ENCODE measurements at places on chromosomes 3 and 15.

- DNase-seq = no peak
Measured at GRCh38 chr3:158569794-158570193, 1.2 kb upstream of the MLF1 start.

DNA sequence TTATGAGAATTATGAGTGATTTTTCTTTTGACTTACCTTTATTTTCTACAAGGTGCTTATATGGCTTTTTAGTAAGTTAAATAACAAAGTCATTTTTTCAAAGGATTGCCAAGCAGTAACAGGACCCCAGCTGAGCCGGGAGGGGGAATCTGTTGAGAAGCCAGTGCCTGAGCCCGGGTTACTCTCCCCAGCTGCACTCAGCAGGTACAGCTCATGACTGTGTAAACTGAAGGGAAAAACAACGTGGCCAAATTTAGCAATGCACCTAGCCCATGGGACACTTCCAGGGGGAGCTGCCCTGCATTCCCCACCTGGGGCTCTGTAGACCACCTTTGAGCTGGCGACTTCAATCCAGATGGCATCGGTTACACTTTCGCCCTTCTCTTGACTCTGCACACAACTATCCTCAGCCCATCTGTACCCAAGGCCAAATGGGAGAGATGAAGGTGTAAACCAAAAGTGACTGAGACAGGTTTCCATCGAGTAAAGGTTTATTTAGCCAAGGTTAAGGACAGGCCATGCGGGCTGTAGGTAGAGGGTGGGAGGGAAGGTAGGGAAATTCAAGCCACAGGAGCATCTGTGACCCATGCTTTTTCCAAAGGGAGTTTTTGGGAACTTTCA, 18.2 kb upstream of the HCN4 start:
- no peak for DNase-seq

DNA sequence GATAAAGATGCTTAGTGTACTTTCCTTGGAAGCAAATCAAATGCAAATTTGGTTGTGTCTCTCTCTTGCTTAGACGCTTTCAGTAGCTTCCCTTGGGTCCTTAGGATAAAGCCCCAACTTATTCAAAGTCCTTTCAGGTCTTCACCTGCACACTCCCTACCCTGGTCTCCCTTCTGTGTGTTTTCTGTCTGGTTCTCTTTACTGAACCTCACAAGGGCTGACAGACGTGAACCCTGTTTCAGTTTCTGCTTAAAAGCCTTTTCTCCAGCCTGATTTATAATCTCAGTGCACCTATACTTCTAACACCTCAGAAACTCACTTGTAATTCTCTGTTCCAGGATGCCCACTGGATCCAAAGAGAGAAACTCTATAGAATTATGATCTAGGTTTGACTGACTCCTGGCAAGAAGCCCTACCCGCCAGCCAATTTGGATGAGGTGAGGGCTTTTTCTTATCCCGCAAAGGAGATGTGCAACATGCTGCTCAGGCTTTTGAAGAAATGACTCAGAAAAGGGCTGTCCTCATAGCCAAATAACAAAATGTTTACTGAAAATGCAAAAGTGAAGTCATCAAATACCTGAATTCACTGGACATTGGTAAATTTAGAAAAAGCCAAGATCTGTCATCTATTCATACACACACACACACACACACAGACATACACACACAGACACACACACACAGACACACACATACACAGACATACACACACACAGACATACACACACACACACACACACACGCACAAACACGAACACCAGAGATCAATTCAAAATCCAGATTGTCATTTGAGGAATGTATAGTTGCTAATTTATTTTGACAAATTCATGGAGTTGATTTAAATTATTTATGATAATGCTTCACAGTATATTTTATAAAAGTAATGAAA, 102.4 kb upstream of the EOMES start:
- no peak for DNase-seq

DNA sequence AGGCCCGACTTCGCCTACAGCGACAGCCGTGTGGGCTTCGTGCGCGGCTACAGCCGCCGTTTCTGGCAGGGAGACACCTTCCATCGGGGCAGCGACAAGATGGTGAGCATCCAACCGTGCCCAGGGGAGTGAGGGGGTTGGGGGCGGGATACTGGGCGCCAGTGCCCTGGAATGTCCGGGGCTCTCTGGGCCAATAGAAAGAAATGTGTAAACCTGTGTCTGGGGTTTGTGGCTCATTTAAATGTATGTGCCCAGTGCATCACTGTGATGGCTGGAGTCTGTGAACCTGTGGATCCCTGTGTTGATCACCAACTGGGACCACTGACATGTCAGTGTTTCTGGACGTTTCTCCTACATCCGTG, 423 bp downstream of the CHAC1 start:
- no peak for DNase-seq

DNA sequence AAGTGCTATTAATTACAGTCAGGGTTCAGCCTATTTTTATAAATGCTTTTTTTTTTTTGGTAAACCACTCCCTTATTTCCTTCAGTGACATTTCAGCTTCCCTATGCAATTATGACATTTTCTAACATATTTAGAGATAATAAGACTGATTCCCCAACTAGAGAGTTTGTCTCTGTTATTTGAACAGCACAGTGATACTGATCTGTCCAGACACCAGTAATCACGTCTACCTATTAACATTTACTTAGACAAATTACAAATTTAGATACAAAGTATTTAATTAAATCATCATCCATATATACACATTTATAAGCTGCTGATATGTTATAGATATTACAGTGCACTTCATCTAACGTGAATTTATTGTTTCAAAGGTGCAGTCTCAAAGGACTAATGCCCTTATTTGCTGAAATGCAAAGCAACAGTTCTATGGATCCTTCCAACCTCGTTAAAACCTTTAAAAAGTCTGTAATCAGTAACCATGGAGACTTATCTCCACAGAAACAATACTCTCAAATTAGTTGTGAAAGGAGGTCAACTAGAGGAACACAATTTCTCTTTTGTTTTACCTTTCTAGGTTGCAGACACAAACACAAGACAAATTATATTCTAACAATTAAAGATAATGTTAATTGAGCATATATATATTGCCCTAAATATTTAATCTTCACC, 1531.1 kb downstream of the SI start:
- DNase-seq = no peak

- no peak for DNase-seq
Measured at GRCh38 chr3:159077860-159078259, 276.0 kb downstream of the MFSD1 start.

DNA sequence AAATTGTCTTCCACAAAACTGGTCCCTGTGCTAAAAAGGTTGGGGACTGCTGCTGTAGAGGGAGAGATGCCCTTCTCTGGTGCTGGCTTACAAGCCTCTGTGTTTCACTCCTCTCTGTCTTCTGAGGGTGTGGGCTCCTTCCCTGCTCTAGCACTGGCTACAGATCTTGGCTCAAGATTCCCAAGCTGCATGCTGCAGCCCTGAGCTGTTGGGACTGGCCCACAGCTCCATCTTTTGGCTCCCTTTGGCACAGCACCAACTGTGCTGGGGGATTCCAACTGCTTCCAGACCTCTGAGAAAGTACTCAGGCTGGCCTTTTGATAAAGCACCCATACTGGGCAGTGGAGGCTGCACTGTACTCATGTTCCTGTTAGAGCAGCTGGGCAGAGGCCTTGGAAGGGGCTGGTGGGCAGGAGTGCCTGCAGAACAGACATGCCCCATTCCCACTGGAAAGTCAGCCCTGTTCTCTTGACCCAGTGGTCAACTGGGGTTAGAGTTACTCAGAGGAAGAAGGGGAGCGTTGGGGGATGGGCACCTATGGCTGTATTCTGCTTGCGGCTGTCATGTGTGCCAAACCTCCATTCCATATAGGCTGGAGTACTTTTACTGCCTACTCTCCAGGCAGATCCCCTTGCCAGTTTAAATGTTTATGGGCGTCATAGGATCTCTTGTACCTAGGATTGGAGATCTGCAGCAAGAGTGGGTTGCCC, 55.7 kb downstream of the GALK2 start:
- peak; percentile 53 for DNase-seq

DNA sequence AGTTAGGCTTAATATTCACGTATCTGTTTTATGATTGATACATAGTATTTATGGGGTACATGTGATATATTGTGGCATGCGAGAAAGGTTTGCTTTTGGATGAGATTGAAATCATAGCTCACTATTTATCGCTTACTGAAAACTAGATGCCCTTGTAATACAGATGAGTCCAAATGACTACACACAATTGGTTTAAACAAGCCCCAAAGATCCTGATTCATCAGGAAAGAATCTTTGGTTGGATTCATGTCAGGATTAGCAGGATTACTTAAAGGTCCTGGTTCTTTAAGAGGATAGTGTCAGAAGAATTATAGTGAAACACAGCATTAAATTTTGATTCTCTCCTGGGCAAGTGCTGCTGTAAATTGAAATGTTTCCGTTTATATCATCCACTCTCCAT, 18.6 kb upstream of the AADAC start:
- DNase-seq = no peak

GRCh38 chr3:23368731-23369130, 165.6 kb downstream of the UBE2E2 start:
- no peak for DNase-seq

DNA sequence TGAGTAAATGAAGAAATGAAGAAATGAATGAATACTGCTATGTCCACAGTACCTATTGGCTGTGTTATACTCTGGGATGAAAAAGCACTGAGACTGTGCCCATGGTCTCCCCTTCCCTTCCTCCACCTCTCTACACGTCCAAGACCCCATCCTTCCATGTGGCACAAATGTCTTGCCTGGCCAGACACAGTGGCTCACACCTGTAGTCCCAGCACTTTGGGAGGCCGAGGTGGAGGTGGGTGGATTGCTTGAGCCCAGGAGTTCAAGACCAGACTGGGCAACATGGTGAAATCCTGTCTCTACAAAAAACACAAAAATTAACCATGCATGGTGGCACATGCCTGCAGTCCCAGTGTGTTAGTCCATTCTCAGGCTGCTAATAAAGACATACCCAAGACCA, 200.1 kb downstream of the FAM43A start:
- no peak for DNase-seq

DNA sequence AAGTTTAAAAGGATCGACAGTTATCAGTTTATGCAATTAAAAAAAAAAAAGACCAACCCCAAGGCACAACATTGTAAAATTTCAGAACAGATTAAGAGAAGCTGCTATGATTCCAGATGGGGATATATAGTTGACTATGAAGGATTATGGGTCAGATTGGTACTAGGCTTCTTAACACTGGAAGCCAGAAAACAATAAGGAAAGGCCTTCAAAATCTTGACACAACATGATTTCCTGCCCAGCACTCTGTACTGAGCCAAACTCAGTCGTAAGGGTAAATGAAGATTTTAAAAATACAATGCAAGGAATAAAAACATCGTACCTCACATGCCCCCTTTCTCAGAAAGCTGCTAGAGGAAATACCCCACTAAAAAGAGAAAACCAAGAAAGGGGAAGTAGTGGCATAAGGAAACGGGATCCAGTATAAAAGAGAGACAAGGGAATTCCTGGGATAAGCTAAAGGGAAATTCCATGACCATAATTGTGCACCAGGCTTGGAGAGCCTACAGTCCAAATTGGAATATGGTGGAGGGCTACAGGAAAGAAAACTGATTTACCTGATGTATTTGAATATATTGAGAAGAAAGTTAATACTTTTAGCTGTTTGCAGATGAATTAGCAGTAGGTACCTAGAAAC, 27.9 kb downstream of the PIAS1 start:
- DNase-seq = no peak

GRCh38 chr3:61563313-61564271, 2.2 kb downstream of the PTPRG start:
- peak; percentile 7 for DNase-seq

DNA sequence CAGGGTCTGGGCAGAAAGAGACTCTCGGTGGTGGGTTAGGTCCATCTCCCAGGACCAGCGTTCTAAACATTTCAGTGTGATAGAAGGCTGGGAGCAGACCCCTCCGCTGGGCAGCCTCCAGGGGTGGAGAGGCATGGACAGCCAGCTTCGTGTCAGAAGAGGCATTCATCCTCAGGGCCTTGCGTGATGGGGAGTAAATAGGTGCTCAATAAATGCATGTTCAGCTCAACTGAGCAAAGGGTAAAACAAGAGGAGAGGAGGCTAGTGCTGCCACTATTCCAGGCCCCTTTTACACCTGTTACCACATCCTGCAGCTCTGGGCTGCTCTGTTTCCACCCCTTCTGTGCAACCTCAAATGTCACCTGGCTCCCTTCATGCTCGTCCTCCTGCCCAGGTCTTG, 49.0 kb downstream of the SEMA5B start:
- no peak for DNase-seq

DNA sequence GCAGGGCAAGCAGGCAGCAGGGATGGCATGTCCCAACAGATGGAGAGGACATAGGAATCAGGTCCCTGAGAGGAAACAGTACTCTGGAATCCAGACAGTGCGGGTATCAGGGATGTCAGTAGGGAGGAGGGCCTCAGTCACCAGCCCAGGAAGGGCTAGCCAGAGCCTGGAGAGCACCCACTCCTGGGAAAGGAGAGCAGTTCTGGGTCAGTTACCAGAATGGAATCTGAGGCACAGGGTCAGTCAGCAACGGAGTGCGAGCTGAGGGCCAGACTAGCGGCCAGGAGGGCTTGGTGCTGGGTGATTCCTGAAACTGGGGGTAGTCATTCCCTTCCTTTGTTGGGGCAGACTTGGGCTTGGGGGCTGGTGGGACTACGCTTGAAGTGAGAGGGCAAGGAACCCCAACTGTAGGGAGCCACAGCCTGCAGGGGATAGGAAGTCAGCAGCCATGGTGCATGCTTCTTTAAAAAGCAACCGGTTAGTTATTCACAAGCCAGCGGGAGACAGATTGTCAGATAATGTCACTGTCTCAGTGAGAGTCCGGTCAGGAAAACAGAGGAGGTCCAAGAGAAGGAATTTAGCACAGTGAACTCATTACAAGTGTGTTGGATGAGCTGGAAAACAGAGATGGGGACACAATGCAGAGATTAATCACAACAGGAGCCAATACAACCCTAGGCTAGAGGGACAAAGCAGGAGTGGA, 27.9 kb downstream of the PLA1A start:
- DNase-seq = no peak

- no peak for DNase-seq
Measured at GRCh38 chr3:33202711-33203457, 15.7 kb downstream of the SUSD5 start.

DNA sequence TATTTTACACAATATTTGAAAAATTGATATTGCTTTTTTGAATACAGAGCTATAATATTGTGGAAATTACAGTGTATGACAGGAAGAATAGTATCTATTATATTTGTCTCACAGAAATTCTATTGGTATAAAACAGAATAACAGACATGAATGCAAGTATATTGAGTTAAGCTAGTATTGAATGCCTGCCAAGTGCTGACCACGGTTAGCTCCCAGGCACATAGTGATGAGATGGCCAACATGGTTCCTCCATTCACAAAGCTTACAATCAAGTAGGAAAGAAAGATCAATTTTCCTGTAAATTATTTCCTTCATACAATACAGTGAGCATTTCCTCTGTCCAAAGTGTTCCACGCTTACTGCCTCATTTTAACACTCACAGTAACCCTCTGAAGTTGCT, 67.6 kb downstream of the TP63 start:
- no peak for DNase-seq

DNA sequence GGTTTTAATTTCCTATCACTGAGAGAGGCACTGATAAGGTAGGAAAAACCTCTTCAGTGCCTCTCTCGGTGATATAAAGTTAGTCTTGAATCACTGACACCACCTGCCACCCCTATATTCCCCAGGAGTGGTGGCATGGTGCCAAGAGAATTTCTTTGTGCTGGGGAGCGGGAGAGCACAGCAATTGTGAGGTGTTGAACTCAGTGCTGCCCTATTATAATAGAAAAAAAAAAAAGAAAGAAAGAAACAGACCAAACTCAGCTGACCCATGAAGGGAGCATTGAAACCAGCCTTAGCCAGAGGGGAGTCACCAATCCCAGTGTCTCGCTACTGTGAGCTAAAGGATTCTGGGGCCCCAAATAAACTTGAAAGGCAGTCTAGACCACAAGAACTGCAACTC, 201.4 kb upstream of the STT3B start:
- no peak for DNase-seq

Data from SK-N-DZ (cell line).